ENCODE measurements at places on chromosomes 12 and 14.

GRCh38 chr12:31590642-31591379 lies at the start of gene DENND5B:
Gene DENND5B (minus strand): TSS chr12:31591136. CDS start chr12:31590832, 304 bp downstream.
- peak; percentile 57 for DNase-seq

DNA sequence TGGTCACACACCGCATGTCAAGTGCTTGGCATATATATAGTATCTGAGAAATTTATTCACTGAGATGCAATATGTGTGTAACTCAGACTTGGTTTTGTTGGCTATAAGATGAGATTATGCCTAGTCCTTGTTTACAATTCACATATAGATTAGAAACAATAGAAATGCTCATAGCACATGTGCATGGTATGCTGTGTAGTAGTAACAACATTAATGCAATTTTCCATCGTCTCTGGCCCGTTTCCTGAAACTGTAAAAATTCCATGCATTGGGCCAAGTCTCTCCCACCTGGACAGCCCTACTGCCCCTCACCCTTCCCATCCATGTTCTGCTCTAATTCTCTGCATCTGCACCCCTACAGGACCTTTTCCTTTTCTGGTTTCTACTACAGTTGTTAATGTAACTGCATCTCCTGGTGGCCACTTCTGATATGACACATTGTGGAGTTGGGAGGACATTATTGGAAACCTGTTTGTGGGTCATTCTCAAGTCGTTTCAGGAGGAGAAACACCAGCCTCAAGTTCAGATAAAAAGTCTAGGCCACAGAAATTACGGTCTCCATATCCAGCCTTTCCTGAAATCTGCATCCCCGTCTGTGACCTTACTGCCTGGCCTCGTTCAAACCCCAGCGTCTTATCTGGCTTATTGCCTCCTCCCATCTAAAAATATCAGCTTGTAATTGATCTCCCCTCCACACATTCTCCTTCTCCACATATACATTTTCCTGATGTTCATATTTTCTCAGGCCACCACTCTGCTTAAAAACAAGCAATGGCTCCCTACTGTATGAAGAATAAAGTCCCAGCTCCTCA lies 37.5 kb downstream of the EMP1 start:
- no peak for DNase-seq

- DNase-seq = no peak
Observed at GRCh38 chr14:103121846-103122584, 1.2 kb upstream of the TNFAIP2 start.

DNA sequence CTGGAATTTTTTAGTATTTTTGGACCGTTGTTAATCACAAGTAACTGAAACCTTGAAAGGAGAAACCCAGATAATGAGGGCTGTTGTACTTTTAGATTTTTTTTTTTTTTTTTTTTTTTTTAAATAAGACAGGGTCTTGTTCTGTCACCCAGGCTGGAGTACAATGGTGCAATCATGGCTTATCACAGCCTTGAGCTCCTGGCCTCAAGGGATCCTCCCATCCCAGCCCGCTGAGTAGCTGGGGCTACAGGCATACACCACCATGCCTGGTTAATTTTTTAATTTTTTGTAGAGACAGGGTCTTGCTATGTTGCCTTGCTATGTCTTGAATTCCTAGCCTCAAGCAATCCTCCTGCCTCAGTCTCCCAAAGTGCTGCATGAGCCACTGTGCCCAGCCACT lies 211.6 kb downstream of the SYNE2 start:
- DNase-seq = no peak

DNA sequence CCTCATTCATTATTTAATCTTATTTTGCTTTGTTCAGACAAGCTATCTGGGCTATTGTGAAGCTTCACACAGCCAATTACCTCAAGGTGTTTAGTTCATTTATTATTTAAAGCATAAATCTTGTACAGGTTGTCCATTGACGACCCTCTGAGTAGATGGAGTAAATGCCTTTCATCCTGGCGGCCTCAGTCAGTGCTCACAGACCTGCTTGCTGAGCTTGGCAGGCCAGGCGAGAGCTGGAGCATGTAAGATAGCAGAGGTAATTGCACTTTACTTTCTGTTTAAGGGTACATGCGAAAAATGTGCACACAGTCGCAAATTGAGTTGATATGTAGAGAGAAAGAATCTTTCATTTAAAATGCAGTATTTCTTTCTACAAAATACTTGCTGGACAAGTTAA lies 224.4 kb downstream of the NPAS3 start:
- DNase-seq = no peak

All from caudate nucleus (tissue), 63 donors.